ENCODE measurements at places on chromosomes 16 and 17. TPM values are rescaled to one million over a fixed set of nuclear protein-coding genes. Genes with fewer than 3 reads are reported as not detected.

DNA sequence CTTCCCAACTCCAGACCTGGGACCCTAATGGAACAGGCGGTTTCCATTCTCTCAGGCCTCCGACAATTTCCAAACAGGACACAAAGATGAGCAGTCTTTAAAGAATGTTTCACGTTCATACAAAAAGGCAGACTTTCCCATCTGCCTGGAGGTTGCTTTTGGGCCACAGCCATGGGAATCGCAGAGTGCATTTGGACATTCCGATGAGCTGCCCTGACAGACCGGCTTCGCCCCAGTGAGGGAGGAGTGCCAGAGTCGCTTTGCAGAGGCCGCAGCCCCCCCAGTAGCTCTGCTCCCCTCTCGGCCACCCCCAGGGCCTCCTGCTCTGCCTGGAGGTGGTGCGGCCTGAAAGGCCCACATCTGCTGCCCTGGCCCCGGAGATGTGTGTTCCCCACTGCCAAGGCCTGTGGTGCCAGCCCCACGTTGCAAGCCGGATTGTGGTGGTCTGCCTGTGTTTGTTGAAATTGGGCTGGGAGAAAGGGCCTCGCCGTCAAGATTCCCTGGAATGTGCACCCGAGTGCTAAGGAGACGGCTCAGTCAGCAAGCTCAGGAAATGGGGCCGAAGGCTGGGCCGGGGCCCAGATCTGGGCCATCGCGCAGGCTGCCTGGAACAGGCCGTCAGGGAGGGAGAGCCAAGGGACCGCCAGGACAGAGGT is 89.8 kb downstream of the C16orf95 start:
- no peaks in the 10 kb centered on the region for H3K36me3 ChIP-seq
- H3K27me3 ChIP-seq = no peaks in the 10 kb centered on the region
- no peak for DNase-seq
- H3K27ac ChIP-seq = peak overlapping the region; percentile 90
- H3K4me1 ChIP-seq = peaks cover 9% of the 10 kb centered on the region
- H3K4me3 ChIP-seq = no peak overlapping the region

- H3K4me3 ChIP-seq = no peak overlapping the region
- H3K27ac ChIP-seq = no peak overlapping the region
- DNase-seq = no peak
- peaks cover 6% of the 10 kb centered on the region for H3K36me3 ChIP-seq
Measured at GRCh38 chr16:69309316-69309715, 1.8 kb upstream of the VPS4A start.

DNA sequence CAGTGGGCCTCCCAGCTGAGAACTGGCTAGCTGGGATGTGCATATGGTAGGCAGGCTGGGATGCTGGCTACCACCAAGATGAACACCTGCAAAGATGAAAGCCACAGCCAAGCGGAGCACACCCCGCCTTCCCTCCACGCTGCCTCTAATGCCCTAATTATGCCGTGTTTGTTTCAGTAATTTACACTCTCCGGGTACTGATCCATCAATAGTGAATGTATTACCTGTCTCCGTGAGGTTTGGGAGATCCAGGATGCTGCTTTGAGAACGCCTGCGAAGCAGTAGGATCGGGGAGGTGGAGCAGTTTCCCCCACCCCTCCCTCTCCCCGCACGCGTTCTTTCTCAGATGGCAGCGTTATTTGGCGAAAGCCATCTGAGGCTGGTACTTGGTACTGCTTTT is 28.9 kb upstream of the GSE1 start:
- no peaks in the 10 kb centered on the region for H3K36me3 ChIP-seq
- no peak for DNase-seq
- no peak overlapping the region for H3K4me3 ChIP-seq
- H3K27ac ChIP-seq = no peak overlapping the region
- peaks cover 15% of the 10 kb centered on the region for H3K4me1 ChIP-seq
- no peaks in the 10 kb centered on the region for H3K27me3 ChIP-seq

DNA sequence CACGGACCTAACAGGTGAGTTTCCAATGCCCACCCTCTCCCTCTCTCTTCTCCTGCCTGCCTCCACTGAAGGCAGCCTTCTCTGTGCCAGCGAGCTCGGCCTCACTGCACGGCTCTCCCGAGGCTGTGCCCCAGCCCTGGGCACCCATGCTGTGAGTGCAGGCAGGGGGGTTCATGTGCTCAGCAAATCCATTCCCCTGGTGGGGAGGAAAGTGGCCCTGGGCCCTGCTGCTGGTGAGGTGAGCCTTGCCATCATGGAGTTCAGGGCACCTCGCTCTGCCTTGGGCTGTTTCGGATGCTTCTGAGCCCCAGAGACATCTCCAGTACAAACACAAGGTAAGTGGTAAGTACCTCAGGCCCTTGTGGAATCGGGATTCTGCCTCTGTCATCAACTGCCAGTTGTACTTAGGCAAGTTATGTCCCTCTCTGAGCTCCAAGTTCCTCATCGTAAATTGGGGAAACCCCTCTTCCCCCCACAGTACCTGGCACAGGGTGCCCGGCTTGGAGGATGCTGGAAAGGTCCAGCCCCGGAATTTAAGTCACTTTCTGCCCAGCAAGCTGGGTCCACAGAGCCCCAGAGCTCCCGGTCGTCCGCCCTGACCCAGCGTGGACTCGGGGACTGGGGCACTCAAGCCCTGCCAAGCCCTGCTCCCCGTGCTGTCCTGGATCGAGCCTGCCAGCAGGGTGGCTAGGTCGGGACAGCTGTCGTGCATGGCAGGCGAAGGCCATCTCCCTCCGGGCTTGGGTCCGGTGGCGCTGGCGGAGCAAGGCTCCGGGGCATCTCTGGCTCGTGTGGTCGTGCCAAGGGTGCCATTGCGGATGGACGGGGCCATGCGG is 684 bp upstream of the NUDT16L1 start:
- H3K27me3 ChIP-seq = no peaks in the 10 kb centered on the region
- H3K36me3 ChIP-seq = peaks cover 5% of the 10 kb centered on the region
- peak overlapping the region; percentile 90 for H3K27ac ChIP-seq
- H3K4me1 ChIP-seq = peaks cover 34% of the 10 kb centered on the region
- no peak for DNase-seq

DNA sequence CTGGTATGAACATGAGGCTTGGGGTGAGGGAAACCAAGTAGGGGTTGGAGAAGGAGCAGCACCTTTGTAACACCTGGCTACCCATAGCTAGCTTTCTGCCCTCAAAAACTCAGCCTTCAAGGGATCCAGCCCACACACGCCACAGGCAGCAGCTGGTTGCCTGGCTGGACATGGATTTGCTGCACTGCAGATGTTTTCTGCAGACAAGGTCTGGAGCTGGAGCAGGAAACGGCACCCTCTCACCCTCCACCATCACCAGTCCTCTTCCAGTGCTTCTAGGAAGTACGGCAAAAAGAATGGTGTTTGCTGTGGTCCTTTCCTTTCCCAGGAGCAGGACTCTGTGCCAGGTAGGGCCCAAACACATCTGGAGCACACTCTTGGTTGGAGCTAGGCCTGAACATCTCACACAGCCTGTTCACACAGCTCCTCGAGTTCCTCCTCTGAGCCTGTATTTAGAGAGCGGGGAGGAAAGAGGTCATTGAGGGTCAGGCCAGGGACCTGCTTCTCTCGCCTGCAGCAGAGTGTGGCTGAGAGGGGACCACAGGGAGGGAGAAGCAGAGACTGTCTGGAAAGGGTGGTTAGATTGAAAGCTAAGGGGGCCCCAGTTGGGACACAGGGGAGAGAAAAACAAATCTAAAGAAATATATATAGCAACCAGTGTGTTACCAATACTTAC is 2.7 kb upstream of the SUPT4H1 start:
- H3K36me3 ChIP-seq = peaks cover 5% of the 10 kb centered on the region

- no peaks in the 10 kb centered on the region for H3K36me3 ChIP-seq
- no peaks in the 10 kb centered on the region for H3K4me1 ChIP-seq
- H3K27me3 ChIP-seq = no peaks in the 10 kb centered on the region
- DNase-seq = no peak
Measured at GRCh38 chr17:50893183-50893993, 27.2 kb upstream of the TOB1 start.

The ZSCAN32 gene
- 15.0 TPM for total RNA-seq

Data from thoracic aorta (tissue), 2 donors.